T-helper 9 cell (primary cell): ENCODE measurements at places on chromosomes 16 and 17.

DNA sequence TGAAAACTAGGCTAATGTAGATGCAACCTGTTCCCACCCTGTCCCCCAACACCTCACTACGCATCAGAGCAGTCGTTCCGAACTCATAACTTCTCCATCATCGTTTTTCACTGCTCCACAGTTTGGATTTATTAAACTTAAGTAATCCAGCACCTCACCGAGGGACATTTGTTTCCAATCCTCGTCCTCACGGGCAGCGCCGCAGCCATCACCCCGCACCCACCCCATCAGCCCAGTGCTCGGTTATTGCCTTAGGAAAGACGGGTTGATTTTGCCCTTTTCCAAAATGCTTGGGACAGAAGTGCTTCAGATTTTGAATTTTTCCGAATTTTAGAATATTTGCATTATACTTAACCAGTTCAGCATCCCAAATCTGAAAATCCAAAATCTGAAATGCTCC is 71.0 kb upstream of the DOC2B start:
- no peak for DNase-seq

DNA sequence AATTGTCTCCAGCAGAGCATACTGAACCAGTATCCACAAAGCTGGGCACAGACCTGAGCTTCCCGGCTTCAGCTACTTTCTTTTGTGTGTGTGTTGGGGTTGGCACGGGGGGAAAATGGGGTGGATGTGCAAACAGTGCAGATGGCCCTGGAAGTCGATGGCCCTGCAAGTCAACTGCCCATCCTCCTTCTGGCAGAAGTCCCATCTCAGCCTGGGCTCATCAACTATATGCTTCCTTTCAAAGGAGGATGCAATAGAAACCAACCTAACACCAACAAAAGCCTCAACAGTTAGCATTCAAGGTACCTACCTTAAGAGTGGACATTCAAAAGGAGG is 55.7 kb downstream of the SOX9 start:
- no peak for DNase-seq

GRCh38 chr17:73632513-73632912 is 11.7 kb downstream of the SDK2 start:
- no peak for DNase-seq

DNA sequence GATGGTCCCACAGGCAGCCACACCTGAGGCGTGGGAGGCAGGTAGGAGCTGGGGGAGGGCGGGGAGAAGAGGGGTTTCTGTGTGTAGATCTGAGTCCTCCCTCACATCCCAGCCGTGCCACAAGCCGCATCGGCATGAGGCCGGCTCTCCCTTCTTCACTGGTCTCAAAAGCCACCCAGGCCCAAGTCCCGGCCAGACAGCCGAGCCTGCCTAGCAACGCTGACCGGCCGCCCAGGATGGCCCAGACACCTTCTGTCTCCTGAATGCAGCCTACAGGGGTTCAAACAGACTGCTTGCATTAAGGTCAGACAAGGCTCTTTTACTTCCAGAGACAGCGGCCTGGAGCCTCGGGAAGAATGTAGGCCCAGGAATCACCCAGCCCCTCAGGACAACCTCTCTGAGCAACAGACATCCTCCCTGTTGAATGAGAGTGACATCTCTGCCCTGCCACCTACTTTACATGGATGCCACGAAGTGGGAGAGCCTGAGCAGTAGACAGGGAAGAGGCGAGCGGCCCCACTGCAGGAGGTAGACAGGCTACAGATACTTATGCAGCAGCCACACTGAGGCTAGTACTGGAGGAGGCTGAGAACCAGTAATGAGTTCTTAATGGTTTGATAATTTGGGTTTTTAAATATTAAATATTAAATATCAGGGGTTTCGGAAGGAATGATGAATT is 69.6 kb downstream of the N4BP1 start:
- no peak for DNase-seq

- DNase-seq: no peak
Observed at GRCh38 chr16:70679671-70680494, 6.0 kb downstream of the MTSS2 start.

DNA sequence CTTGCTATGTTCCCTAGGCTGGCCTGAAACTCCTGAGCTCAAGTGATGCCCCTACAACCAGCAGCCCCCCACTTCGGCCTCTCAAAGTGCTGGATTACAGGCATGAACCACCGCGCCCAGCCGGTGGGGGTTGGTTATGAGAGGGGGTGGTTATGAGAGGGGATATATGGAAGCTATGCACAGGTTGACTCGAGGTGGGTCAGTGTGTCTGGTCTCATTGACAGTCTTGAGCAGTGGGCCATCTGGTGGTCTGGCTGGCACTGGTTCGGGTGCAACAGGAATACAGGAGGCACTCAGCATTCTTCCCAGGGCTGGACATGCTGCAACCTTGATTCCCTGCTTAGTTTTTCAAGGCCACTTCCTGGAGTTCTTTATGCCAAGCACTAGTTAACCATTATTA is 5.6 kb upstream of the STX1B start:
- DNase-seq: no peak

GRCh38 chr16:25030420-25031131 is 15.4 kb upstream of the ARHGAP17 start:
- DNase-seq: no peak

- DNase-seq: no peak
Observed at GRCh38 chr17:8392674-8393469, 4.8 kb downstream of the RNF222 start.

DNA sequence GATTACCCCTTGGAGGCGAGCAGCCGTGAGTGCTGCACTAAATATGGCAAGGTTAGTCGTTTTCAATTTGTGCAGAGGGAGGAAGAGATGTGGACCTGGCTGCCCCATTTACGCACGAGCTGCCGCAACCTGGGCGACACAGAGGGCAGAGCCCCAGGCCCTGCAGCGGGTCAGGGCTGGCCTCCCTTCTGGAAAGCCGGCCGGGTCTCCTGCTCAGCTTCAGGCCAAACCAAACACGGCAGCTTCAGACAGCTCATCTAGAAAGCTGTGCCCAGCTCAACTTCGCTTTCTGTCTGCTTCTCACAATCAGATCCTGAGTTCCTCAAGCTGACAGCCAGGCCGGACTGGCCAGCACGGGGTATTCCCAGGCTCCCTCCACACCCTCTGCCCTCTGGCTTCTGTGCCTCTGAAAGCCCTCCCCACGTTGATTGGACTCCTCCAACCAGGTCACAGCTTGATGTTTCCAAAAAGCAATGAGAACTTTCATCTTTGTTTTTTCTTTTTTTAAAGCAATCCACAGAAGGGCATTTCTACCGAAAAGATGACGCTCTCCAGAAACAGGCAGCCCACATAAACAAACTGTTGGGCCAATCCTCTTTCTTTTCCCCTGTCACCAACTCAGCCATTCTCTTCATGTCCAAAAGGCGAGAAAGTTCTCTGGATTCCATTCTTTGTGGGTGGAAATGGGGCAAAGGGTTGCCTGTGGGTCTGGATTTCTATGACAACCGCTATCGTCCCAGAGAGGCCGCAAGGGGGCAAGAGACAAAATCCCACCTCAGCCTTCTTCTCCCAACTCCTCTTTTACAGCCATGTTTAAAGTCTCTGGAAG is 189.0 kb downstream of the ZFHX3 start:
- DNase-seq: no peak

- no peak for DNase-seq
Observed at GRCh38 chr17:49630113-49630900, 47.6 kb downstream of the SPOP start.

GRCh38 chr17:17070931-17071330 is 28.7 kb downstream of the MPRIP start:
- no peak for DNase-seq

DNA sequence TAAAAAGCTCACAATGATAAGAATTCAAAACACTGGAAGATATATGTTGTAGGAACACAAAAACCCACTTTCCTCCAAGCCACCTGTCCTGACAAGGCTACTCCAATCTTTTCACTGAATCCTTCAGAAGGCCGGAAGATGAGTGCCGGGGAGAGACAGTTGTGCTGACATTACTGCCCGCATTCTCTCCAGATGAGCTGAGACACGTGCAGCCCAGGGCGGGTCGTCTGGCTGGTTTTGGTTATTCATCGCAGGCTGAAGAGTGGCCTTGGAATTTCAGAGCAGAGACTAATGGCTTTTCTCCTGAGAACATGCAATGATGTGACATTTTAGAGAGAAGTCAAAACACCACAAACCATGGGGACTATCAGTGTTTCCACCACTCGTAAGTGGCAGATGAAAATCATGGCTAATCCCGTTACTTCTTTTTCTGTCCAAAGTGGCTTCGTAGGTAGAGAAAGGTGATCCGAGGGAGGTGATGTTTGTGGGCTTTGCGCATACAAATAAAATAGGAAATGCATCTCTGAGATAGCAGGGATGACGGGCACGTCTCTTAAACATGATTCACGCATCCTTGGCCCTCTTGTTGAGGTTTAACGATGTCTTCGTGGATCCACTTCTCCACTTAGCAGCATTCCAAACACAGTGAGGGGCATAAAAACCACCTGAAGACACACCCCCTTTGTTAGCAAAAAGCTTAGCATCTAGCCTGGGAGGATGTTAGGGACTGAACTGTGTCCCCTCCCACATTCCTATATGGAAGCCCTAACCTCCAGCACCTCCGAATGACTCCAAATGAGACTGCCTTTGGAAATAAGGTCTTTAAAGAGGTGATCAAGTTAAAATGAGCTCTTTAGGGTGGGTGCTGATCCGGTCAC is 134.0 kb downstream of the IRX3 start:
- no peak for DNase-seq
